ENCODE measurements at places on chromosomes 2 and 18.

DNA sequence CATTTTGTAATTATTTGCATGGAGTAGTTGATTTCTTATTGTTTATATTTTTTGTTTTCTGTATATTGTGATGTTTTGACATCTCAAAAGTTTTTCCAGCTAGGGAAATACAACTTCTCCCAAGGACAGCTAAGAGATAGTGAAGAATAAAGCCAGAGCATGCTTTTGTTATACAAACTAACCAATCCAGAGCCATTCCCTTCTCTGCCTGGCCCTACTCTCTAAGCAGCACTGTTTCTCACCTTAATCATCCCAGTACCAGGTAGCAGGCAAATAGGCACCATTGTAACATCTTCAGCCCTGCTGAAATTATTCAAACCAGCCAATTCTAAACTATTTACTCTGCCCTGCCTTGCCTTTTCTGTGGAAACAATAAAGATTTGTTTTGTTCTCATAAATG is 1063.4 kb upstream of the CHAC2 start:
- no peak for DNase-seq

DNA sequence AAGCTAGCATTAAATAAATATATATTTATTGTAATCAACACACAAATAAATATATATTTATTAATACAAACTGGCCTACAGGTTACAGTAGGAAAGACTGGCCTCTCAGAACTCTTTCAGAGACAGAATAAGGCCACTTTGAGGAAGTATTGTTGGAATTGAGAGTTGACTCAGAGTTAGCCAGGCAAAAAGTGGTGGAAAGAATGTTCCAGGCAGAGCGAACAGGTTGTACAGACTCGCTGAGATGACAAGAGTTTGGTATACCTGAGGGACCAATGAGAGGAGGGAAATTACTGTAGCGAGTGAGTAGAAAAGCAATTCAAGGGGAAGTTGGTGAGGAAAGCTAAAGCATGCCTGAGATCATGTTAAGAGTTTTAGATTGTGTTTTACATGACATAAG is 19.0 kb upstream of the XDH start:
- no peak for DNase-seq

GRCh38 chr2:26561376-26561775 is 79.8 kb downstream of the CIB4 start:
- no peak for DNase-seq

- no peak for DNase-seq
These were observed 109.8 kb downstream of the UPP2 start for GRCh38 chr2:158211502-158211901.

DNA sequence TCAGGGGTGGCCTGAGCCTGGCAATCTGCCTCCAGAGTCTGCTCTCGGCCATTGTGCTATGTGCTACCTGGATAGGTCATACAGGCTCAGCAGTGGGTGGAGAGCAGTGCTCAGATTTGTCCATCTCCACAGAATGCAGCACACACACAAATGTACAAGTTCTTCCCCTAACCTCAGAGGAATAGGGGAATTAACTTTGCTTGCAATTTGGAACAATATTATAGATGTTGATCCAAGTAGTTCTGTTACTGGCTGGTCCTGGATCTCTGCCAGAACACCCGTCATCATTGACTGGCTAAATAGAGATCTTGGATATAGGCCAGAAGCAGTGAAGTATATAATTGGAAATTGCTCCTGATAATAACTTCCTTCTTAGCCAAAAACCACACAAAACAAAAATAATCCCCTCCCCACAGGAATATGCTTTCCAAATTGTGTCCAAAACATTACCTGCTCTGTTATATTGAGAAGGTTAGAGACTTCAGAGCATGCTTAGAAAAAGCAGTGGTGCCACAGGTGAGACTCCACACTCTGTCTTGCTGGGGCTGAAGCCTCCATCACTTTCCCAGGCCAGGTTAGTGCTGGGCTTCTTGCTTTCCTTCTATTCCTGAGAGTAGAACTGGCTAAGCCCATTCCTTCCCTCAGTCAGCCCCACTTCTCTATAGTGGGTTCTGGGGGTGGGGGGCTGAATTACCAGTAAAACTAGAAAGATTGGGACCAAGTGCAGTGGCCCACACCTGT is 38.8 kb downstream of the NCAPH start:
- DNase-seq, result no peak

DNA sequence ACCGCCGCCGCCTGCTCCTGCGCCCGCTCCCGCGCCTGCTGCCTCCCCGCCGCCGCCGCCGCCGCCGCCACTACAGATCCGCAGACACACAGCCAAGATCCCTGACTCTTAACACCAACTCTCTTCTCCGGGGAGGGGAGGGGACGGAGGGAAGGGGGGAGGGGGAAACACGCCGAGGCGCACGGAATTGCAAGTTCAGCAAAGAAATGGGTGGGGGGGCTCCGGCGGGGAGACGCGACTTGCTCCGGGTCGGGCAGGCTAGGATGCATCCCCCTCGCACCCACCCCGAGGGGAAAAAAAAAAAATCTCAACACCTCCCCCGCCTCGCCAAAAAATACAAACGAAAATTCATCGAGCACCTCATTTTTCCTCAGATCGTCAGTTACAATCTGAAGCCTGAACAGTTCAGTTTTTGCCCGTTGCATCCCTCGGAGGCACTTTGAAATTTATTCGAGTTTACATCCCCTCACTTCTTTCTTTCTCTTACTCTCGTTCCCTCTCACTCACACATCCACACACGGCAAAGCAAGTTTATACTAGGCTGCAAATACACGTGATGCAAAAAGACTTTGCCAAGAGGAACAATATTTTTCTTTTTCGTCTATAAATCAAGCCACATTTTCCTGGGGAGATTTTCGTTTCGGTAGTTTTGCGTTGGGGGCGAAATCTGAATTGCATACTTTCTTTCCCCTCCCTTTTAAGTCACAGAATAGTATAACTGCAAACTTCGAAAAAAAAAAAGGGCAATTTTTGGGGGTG is at the start of gene TCF4:
TCF4 (minus strand) TSS at position 82 of the 759 bp plus-strand sequence. CDS start 1,076 bp downstream, outside the sequence.
- DNase-seq, result no peak

DNA sequence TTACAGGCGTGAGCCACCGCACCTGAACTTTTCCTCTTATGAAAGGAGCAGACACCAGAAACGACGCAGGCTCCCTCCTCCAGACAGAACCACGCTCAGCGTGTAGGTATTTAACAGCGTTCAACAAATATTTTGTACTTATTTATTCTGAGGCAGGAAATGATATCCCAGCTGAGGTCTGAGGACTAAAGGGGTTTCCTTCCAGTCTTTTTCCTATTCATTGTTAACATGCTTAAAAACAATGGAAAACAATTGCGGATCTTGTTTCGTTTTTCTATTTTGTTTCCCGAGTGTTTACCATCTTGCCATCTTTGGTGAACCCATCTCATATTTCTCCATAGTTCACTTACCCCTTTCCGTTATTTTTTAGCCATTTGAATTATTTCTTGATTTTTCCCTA is 43.7 kb upstream of the FOSL2 start:
- no peak for DNase-seq
